ENCODE measurements at places on chromosomes 6 and 20.

- no peak for DNase-seq
Observed at GRCh38 chr6:55557146-55557545, 21.8 kb downstream of the HMGCLL1 start.

GRCh38 chr6:50120300-50120699 is 70.6 kb upstream of the DEFB112 start:
- DNase-seq = no peak

DNA sequence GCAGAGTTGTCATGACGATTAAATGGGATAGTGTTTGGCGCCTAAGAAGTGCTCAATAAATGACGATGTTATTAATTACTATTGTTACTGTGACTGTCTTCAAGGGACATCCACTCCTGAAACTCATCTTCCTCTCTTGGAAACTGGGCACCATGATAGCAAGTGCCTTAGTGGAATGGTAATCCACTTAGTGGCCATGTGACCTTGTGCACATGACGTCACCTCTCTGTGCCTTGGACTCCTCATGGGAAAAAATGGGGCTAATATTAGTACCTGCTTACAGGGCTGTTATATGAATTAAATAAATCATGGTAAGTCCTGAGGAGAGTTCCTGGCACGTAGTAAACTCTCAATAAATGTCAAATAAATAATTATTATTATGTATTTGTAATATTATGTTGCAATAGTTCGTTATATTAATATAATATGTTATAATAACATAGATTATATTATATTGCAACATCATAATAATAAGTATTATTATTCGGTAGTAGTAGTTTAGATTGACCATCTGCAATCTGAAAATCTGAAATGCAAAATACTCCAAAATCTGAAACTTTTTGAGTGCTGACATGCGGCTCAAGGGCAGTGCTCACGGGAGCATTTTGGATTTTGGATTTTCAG is 40.9 kb downstream of the EYA2 start:
- DNase-seq = no peak

GRCh38 chr20:56439771-56440291 is 27.8 kb downstream of the CASS4 start:
- DNase-seq = no peak

DNA sequence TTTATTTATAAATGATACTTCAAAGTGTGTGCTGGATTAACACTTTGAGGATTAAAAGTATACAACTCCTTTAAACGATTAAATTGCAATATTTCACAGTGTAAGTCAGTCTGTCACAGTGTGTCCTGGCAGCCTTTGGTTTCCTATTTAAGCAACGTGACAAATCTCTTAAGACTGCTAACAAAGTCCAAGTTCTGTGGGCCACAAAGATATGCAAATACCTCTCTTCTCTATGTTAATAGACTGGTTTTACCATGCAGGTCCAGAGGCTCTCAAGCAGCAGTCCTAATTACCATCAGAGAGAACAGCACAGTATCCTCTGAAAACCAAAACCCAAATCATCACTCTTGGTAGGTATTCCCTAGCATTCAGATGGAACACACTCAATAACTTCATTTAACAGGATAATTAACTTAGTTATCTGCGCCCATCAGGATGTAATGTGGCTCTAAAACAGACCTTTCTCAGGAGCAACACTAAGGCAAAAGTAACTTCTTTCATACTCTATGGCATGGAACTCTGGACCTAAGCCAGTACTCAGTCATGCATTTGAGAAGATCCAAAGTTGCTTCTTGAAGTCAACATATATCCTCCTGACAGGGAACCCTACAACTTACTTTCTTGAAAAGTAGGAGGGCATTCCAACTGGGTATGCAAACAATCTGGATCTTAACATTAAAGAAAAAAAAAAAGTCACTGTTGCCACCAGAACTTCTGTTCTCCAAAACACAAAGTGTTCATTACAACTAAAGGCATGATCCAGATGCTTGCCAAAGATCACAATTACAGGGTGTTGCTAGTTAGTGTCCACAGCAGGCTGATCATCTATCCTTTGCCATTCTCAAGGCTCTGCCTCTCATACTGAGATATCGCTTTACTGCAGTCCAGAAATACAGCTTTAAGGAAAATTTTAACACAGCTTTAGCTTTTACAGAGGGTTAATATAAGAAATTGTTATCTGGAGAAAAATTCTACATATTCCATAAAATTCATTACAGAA is 53.2 kb downstream of the MAN1A1 start:
- DNase-seq = no peak

- no peak for DNase-seq
Observed at GRCh38 chr6:36389353-36389752, 1.9 kb upstream of the ETV7 start.

DNA sequence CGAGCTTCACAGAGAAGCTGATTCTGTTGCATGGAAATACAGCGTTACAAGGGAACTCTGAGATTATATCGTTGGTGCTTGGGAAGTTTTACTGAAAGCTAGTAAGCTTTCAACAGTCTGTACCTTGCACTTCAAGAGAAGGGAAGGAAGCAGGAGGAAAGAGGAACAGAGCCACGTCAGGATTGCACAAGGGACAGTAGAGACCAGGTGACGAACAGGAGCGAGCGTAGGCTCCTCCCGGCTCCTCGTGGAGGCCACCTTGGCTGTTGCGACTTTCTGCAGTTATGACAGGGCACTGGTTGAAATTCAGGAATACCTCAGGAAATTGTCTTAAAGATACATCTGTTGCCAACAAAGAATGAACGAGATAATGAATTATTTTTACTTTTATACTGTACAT is 18.8 kb downstream of the RTF2 start:
- no peak for DNase-seq

DNA sequence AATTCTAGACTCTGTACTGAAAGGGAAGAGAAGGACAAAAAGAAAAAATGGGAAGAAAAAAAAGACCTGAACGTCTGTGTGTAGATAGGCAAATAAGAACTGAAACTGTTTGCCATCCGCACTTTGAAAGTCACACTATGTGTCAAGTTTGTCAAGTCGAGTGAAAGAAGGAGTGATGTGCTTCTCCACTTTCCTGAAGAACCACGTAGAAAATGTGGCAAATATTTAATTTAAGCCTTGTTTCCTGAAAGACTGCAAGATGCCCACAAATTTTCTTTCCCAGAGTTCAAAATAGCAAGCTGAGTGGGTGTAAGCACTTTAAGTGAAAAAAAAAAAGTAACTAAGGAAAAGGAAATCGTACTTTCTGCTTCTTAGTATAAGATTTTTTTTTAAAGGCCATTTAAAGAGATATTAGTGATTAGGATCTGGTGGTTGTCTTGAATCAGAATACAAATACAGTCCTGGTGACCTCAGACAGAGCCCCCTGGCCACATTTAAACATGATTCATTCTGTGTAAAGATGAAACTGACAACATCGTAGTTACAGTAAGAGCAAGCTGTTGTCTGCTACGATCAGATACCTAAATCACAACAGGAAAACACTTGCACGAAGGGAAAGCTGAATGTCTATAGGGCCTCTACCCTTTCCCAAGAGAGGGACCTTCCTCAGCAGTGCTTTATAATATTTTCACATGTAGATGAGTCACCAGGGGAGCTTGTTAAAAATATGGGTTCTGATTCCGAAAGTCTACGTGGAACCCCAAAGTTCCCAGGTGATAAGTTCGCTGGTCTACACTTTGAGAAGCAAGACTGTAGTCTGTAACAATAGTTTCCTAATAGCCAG is 102.3 kb downstream of the HIVEP2 start:
- DNase-seq = no peak

- no peak for DNase-seq
Observed at GRCh38 chr6:128574402-128574801, 54.0 kb upstream of the PTPRK start.

GRCh38 chr20:6697228-6697972 is 70.1 kb upstream of the BMP2 start:
- no peak for DNase-seq

GRCh38 chr20:25248786-25249172 is 894 bp downstream of the PYGB start:
- no peak for DNase-seq

GRCh38 chr20:3727401-3728021 is 5.0 kb upstream of the HSPA12B start:
- no peak for DNase-seq

- DNase-seq = no peak
Observed at GRCh38 chr6:156933201-156934068, 156.3 kb downstream of the ARID1B start.

- no peak for DNase-seq
Observed at GRCh38 chr20:14197097-14197496, 140.3 kb downstream of the FLRT3 start.

GRCh38 chr20:21498635-21499034 is 15.2 kb downstream of the NKX2-2 start:
- no peak for DNase-seq

DNA sequence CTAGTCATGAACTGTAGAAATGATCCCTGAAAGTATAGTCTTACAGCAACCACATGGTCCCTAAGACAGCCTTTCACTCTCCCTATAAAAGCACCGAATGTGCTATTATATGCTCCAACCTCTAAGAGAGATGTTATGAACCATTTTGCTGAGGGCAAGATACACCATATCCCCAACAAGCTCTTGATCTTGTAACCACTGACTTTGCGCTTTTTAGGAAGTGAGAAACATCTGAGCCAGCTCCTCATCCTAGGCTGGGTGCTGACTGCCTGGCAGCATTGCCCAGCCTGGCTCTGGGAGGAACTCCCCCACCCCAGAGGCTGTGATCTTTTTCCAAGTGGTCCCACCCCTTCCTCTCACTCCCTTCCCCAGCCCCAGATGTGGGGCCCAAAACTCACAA is 3.1 kb upstream of the EMILIN3 start:
- no peak for DNase-seq

- DNase-seq = no peak
Observed at GRCh38 chr6:154558513-154558912, 48.0 kb upstream of the CNKSR3 start.

GRCh38 chr20:47727170-47727880 is 58.0 kb downstream of the SULF2 start:
- peak; percentile 56 for DNase-seq

DNA sequence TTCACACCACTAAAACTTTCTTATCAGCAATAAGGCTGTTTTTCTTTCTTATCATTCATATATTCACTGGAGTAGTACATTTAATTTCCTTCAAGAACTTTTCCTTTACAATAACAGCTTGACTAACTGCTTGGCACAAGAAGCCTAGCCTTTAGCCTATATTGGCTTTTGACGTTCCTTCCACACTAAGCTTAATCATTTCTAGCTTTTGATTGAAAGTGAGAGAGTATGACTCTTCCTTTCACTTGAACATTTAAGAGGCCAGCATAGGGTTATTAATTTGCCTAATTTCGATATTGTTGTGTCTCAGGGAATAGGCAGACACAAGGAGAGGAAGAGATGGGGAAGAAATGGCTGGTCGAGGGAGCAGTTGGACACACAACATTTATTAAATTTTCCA is 23.6 kb downstream of the THEMIS start:
- DNase-seq = no peak

- DNase-seq = no peak
Observed at GRCh38 chr6:25232479-25232878, 46.7 kb upstream of the CARMIL1 start.

- DNase-seq = peak; percentile 56
Observed at GRCh38 chr20:38873050-38873581, 53.1 kb upstream of the FAM83D start.

GRCh38 chr20:17993546-17993945 is 24.7 kb downstream of the MGME1 start:
- no peak for DNase-seq

DNA sequence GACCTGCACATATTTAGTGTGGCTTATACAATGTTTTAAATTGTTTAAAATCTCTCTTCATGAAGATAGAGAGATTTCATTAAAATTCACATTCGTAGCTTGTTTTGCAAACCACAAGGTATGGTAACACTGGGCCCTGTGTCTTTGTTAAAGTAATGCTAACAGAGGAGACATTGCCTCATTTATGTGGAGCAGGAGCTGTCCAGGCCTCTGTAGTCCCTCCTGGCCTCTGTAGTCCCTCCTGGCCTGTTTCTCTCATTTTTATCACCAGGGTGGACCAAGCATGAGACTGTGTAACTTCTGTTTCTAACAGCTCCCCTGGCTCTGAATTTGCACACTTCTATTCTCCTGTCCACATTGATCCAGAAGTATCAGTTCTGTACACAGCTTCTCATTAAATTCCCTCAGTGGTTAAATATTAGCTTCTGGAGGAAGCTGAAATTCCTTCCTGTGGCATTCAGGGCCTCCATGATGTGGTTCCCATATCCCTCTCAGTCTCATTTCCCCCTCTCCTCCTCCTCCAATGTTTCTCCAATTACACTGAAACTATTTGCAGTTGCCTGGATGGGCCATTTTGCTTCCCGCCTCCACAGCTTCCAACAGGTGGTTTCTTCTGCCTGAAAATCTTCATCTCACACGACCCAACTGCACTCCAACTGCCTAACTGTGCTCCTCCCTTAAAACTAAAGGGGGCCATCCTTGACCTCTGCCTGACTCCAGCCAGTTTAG is 340.4 kb downstream of the SYNE1 start:
- no peak for DNase-seq

DNA sequence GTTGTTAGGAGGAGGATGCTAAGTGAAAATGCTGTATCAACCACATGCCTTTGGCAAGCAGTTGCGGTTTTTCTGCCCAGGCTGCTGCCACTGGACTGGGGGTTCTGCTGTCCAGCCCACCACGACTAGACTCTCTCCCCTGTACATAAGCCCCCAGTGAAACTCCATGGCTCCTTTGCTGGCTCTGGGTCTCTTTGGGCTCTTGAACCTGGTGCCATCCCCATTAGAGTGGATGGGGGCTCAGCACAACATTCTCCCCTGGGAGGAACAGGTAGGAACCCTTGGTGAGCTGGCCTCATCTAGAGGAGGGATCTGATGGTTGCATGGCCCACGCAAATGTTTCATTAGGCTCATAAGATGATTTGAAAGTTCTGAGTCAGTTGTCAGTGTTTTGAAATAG is 204.8 kb upstream of the KCNG1 start:
- no peak for DNase-seq

- DNase-seq = no peak
Observed at GRCh38 chr6:6566766-6567165, 21.8 kb upstream of the LY86 start.
